Esophagus mucosa (tissue), 1 donor: ENCODE measurements at places on chromosomes 3 and 15.

- no peak for ATAC-seq
Measured at GRCh38 chr3:180250172-180250571, 213.4 kb upstream of the PEX5L start.

GRCh38 chr3:139460076-139460475 is 16.2 kb downstream of the RBP2 start:
- ATAC-seq = peak; percentile 29

GRCh38 chr15:50458348-50459112 is 34.3 kb downstream of the USP8 start:
- ATAC-seq = no peak

DNA sequence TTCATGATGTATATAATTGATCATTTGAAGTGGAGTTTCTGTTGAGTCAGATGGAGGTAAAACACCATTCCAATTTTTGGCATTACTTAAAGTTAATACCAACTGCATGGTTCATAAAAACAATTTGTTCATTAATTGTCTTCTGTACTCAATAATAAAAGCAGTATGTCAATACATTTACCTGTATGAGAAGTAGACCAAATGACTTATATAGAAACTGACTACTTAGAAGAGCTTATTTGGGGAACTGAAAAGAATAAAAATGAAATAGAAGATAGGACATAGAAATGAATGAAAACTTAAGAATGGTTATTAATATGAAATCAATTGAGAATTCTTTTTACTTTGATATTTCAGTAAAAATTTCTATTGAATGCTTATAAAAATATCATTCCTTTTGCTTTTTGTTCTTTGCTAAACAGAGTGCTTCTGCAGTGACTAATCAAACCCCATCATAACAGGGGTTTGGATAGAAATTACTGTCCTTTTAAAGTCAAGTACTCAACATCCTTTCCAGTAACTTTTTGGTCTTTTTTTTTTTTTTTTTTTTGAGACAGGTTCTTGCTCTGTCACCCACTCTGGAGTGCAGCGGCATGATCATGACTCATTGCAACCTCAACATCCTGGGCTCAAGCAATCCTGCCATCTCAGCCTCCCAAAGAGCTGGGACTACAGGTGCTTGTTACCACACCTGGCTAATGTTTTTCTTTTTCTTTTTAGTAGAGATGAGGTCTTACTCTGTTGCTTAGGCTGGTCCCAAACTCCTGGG is 6.5 kb upstream of the CRYBG3 start:
- ATAC-seq = no peak
